ENCODE measurements at places on chromosomes 2 and 18.

DNA sequence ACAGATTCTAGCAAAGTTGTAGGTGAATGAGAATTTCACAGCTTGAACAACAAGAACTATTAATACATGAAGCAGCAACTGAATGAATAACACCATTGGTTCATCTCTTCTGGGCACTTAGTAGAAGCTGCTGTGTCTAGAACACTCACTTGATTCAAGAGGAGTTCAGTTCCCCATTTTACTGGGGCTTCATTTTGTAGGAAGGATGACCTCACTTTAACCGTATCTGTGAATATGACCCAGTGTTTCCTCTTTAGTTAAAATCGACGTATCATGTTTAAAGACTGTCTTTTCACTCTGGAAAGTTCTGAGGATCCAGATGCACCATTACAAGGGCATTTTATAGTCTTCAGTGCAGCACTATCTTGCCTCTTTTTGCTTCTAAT, 47.8 kb downstream of the LRRTM1 start:
- no peak for DNase-seq

DNA sequence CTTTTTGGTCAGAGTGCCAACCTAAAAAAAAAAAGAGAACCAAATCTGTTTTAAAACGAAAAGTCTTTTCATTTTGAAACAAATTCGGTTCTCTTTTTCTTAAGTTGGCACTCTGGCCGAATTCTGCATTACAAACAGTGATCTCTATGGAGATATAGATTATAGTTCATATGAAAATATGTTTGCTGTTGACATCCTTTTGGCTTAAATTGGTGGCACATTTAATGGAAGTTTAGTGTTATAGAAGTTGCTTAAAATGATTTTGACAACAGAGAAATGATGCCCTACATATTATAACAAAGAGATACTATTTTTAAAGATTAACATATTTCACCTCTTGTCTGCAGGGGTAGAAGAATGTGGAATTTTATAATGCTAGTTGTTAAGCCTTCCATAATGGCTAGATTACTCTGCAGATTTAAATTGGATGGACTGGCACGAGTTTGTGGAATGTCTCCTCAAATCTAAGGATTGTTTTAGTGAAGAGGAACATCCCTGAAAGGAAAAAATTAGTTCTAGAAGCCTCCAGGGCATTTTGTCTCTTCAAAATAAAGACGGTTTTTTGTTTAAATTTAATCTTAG, 222.9 kb upstream of the CDH2 start:
- no peak for DNase-seq

- DNase-seq, result no peak
Observed at GRCh38 chr2:36367486-36367885, 11.9 kb downstream of the CRIM1 start.

- no peak for DNase-seq
Observed at GRCh38 chr2:188937228-188938220, 36.6 kb upstream of the COL3A1 start.

DNA sequence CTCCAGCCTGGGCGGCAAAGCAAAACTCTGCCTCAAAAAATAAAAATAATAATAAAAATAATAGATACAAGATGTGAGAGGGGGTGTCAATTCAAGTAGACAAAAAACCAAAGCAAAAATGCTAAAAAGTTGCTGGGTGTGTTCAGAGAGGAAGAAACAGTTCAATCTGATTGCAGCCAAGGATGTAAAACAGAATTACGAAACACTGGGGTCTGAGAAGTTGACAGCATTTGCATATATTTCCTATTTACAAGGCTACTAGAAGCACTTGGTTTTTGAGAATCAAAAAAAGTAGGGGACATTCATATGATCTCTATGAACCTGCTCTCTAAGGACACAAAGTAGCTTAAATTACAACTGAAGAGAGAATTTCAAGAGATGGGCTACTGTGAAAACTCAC, 7.6 kb downstream of the TRIP12 start:
- no peak for DNase-seq

DNA sequence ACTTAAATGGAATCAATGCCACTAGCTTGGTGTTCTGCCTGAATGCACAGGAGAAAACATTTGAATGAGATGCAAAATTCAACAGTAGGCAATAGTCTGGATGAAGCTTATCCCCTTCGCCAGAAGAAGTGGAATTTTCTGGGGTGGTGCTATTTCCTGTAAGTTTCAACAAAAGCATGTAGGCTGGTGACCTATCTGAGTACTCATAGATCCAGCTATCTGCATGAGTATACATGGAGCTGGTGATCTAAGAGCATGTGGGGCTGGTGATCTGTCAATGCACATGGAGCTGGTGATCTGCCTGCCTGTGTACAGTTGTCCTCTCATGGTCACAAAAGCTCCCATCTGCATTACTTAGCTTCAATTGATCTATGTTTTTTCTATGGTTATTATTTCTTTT, 71.2 kb downstream of the SLC9A4 start:
- DNase-seq, result no peak

GRCh38 chr2:138779781-138780445, at the start of gene NXPH2:
TSS of gene NXPH2 (minus strand) at chr2:138780390. CDS start at chr2:138780241, 149 bp downstream.
- no peak for DNase-seq

GRCh38 chr2:86033751-86034692, 71.7 kb downstream of the POLR1A start:
- DNase-seq, result peak; percentile 42

Data from activated effector memory CD4-positive, alpha-beta T cell treated with anti-CD3 and anti-CD28 coated beads, Interleukin-2, amount 50 U/mL, for 16 hours (primary cell).